Fibroblast of skin of left quadriceps (primary cell): ENCODE measurements at places on chromosomes 13 and 19.
A peak's percentile ranks its signal among the peaks of the same experiment; 100 is the strongest.

- DNase-seq = no peak
These were observed 5.1 kb upstream of the DHDH start for GRCh38 chr19:48928164-48929025.

DNA sequence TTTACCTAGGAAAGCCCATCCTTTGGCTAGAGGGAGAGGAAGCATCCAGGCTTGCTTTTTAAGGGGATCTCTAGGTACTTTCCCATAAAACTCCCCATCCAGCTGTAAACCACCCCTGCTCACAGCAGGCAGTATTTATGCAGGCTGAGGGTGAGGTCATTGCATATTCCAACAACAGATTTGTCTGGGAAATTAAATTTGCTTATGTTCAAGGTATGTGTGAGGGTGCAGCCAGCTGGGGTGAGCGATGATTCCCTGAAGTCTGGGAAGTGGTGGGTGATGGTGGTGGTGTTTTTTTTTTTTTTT is 96.3 kb upstream of the C1QTNF9B start:
- no peak for DNase-seq

DNA sequence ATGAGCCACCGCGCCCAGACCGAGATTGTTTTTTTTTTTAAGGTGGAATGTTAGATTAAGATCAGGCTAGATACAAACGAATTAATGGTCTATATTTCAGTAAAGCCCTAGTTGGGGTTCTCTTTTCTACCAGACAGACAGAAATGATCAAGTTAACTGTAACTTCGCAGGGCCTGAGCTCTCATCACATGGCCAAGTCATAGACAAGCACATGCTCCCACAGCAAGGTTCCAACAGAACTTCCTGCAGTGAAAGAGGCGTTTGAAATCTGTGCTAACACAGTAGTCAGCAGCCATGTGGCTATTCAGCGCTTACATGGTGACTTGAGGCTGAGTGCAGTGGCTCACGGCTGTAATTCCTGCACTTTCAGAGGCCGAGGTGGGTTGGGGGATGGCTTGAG is 34.7 kb upstream of the SEMA6B start:
- no peak for DNase-seq

- DNase-seq = no peak
These were observed at the start of gene NCCRP1 for GRCh38 chr19:39196860-39197562. NCCRP1 (plus strand) TSS chr19:39196964; CDS start chr19:39196983, 19 bp downstream.

GRCh38 chr19:28435551-28436271 is 777.2 kb downstream of the UQCRFS1 start:
- DNase-seq = no peak

DNA sequence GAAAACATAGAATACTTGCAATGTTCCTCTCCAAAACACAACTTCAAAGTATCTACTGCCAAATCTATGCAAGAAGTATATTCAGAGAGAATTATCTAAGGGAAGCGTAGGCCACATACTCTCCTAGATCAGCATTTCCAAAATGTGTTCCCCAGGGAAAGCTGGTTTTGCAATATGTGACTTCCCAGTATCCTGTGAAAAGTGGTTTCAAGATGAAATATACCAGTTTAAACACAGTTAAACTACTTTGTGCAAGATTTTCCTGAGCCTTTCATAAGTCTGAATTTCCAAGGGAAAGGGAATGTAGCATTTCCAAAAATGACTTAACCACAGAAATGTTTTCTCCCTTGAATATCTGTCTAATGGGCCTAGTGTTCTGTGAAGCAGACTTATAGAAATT is 7.6 kb downstream of the STARD13 start:
- DNase-seq = peak; percentile 74

GRCh38 chr13:31236211-31236786 is 36.5 kb downstream of the B3GLCT start:
- peak; percentile 15 for DNase-seq

- DNase-seq = no peak
These were observed 14.5 kb upstream of the ICAM3 start for GRCh38 chr19:10353793-10354391.

DNA sequence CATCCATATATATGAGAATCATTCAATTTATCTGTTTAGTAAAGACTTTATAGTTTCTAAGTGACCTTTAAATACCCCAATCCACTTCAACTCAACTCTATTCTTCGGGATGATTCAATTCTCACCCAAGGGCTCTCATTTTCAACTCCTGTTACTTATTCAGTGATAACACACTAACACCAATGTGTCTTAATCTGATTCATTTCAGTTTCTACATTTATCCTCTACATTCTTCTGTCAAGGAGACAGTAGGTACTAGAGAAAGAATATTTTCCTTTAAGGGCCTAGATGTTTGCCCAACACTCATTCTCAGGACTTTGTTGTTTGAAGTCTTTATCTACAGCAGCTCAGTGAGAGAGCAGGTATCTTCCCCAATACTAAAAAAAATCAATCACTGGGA is 7.1 kb downstream of the ARGLU1 start:
- DNase-seq = no peak

- DNase-seq = no peak
These were observed 270.0 kb downstream of the KCNRG start for GRCh38 chr13:50285283-50285682.

DNA sequence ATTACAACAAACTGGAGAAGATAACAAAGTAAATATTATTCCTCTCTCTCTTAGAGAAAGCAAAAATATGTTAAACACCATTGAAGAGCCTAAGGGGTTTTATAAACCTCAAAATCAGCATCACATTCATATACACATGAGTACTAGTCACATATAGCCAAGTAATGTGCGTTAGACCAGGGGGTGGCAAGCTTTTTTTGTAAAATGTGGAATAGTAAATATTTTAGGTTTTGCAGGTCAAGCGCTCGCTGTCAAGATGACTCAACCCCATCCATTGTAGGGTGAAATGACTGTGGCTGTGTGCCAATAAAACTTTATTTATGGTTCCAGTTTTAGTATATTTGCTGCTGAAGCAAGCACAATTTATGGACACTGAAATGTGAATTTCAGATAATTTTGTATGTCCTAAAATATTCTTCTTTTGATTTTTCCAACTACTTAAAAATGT is 21.7 kb downstream of the RFX2 start:
- peak; percentile 47 for DNase-seq

GRCh38 chr13:108018371-108018870 is 196.9 kb downstream of the LIG4 start:
- DNase-seq = no peak

- DNase-seq = no peak
These were observed 84.0 kb downstream of the SUCLA2 start for GRCh38 chr13:47917022-47917574.

DNA sequence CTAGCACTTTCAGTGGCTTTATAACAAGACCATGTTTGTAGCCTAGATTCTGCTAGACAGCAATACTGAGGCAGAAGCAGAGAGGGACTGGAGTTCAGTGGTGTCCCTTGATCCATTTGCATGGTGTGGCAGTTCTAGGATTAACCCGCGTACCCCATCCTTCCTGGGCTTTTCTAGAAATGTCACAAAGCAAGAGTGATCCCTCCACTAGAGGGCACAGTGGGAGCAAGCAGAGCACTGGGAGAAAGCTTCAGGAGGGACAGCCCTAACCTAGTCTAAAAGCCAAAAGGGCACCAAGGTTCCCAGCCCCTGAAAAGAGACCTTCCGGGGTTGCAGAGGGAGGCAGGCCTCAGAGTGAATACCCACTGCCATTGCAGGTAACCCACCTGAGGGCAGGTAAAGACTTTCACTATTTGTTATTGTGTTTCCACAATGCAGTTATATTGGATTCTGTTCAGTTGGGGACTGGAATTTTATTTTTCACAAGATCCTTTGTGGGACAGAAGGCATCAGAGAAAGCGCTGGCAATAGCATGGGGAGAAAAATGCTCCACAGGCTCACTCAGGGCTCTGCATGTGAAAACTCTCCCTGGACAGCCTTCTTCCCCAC is 170.6 kb downstream of the FLT1 start:
- peak; percentile 41 for DNase-seq

DNA sequence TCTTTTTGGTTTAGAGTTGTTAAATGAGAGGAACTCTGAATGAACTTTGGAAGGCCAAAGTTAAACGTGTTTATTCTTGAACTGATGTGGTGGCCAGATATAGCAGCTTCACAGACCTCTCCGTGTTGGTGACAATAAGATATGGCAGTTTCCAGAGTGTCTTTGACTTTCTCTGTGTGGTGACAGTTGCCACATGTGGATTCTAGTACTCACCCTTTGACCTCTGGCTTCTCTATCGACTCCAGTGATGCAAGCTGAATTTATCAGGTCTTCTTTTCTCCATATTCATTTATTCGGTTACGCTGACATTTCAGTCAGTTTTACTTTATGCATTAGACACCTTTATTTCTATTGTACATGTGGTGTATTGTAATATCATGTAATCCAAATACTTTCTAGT is 1469.5 kb downstream of the SLITRK1 start:
- DNase-seq = no peak

- DNase-seq = no peak
These were observed 9.9 kb downstream of the LMTK3 start for GRCh38 chr19:48501494-48502349.

DNA sequence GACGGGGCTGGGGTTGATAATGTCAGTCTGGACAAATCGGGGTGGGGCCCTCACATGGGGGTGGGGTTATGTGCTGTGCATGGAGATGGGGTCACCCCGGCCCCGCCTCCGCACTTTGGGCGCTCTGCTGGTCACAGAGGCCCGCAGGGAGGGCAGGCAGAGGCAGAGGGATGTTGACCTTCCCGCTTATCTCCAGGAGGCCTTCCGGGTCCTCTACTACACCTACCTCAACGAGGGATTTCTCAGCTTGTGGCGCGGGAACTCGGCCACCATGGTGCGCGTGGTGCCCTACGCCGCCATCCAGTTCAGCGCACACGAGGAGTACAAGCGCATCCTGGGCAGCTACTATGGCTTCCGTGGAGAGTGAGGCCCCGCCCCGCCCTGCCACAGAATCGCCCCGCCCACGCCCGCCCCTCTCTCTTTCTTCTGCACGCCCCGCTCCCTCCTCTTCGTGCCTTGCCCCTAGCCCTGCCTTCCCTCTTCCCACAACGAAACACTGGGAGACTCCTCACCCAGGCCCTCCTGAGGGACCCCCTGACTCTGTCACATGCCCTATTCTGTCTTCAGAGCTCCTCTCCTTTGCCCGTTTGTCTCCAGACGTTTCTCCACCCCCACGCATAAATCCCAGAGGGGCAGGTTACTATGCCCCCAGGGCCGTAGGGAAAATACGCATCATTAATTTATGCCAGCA is 32.8 kb downstream of the TMEM161A start:
- DNase-seq = peak; percentile 38

- no peak for DNase-seq
These were observed 32.0 kb downstream of the LTBP4 start for GRCh38 chr19:40633207-40633606.

DNA sequence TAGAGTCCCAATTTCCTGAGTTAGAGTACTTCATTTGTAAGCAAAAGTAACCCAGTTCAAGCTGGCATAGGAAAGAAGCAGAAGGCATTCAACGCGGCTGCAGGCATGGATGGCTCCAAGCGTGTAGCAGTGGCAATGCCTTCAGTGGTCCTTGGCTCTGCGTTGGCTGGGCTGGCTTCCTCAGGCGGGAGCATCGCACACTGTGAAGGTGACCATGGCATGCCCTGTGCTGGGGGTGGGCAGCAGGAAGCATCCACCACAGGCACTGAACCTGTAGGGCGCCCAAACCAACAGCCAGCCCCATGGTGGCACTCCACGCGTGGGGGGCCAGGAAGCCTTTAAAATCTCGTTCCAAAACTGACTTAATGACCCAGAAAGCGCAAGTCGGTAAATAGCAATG is 53.6 kb upstream of the SPACA7 start:
- DNase-seq = no peak

GRCh38 chr19:10412257-10412977 is 7.9 kb upstream of the PDE4A start:
- DNase-seq = no peak

DNA sequence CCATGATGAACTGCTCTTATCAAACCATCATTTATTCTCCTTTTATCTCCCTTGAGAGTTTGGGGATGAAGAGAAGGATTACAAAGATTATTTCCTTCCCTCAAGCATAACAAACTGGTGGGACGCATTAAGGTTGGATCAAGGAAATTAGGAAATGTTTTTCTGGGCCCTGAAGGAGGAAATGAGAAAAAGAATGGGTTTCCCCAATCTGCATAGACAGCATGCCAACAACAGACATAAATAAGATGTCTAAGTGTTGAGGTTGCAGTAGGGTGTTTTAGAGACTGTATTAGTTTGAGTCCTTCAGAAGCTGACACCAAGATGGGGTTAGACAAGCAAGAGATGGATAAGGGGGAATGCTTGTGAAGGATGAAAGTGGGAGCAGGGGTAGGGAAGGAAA is 7.3 kb downstream of the EPSTI1 start:
- no peak for DNase-seq

GRCh38 chr19:6270076-6270745 is 9.6 kb downstream of the MLLT1 start:
- no peak for DNase-seq

- no peak for DNase-seq
These were observed 300.7 kb upstream of the MIR17HG start for GRCh38 chr13:91046715-91047327.

- DNase-seq = no peak
These were observed at the start of gene TRAPPC6A for GRCh38 chr19:45177817-45178261. TRAPPC6A (minus strand) TSS chr19:45178237; CDS start chr19:45178218, 19 bp downstream.

DNA sequence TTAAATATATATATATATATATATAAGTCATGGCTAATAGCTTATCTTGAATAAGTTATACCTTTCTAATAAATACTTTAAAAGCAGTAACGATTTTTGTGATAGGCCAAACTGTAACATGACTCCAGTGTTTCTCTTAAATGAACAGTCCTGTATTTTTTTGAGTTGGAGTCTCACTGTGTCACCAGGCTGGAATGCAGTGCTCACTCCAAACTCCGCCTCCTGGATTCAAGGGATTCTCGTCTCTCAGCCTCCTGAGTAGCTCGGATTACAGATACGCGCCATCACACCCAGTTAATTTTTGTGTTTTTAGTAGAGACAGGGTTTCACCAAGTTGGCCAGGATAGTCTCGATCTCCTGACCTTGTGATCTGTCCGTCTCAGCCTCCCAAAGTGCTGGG is 814.2 kb upstream of the SLITRK5 start:
- no peak for DNase-seq

DNA sequence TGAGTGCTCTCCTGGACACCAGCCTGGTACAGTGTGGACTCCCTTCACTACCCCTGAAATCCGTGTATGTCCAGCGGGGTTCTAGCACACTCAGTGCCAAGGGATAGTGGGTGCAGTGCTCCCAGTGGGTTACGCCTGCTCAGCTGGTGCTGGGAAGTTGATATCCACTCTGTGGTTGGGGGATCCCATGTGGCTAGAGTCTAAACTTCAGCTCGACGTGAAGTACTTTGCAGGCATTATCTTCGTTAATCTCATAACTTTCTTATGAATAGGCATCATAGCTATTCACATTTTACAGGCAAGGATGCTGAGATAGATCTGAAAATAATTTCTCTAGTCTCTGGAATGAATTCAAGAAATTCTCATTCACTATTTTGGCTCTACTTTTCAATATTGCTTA is 433.2 kb upstream of the HTR2A start:
- no peak for DNase-seq

DNA sequence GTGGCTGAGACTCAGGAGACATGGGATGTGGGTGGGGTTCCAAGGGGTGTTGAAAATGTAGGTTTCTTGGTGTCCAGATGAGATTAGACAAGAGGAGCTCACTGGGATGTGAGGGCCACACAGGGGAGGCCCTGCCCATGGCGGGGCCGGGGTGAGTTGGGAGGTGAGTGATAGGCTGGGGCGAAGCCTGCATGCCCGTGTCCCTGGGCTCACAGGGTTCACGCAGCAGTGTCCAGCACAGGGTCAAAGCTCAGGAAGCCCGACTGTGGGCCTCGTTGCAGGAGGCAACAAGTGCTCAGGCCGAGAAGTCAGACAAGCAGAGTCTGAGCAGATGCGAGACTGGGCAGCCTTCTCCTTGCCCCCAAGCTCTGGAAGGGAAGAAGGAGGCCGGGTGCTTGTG is 27.2 kb downstream of the CCDC8 start:
- DNase-seq = no peak
